ENCODE measurements at places on chromosomes 6 and 20. TPM values are rescaled to one million over a fixed set of nuclear protein-coding genes. Genes with fewer than 3 reads are reported as not detected.

GRCh38 chr6:65259982-65260381, 447.0 kb downstream of the EYS start:
- no peak for DNase-seq

DNA sequence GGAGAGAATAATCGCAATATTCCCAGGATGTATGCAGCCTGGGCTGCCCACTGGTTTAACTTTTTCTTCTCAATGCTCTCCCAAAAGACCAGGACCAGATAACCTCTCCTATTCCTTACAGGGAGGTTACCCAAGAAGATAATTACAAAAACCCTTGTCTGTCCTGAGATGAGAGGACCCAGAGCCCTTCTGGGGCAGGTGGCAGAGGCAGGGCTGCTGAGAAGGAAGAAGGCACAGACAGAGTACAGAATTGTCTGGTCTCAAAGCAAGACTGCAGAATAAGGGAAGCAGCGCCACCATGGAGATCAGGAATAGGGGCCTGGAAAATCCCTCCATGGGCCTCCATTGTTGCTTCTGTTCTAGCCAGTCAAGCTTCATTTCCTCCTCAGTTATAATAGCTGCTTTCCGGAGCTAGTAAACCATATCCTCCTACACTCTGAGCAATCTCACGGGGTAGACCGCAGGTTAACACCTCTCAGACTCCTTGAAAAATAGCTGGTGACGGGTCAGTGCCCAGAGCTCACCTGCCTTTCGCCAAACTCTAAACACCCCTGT, 463 bp upstream of the HLA-DMB start:
- no peak for DNase-seq

- DNase-seq = no peak
Measured at GRCh38 chr6:131383421-131384411, 189.3 kb upstream of the ARG1 start.

DNA sequence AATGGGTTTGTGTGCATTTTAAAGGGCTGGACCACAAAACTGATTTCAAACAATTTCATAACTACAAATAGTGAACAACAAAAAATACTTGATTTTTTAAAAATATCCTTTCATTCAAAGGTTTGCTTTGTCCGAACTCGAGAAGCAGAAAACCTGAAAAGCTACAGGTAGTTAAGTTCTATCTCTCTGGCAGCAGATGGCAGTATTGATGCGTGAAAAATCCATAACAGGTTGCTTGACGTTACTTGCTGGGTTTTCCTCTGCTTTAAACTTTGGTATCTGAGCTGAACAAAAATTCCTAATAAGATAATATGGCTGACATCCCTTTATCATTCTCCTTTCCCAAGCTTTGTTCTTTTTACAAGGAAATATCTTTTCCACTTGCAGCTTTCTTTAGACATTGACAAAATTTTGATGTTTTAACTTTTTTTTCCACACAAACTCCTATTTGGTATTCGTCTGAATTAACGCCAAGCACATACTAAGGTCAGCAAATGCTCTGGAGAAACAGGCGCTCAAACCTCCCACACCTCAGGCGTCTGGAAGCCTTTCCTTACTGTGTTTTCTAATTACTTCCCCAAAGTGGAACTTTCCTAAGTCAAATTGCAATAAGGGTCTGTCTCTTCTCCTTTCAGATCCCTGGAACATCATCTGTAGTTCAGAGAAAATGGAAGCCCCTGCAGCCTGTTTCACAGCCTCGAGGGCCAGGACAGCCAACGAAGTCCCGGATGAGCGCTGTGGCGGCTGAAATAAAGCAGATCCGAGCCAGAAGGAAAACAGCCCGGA, 50.3 kb upstream of the GFRAL start:
- DNase-seq = no peak

GRCh38 chr6:127907960-127908640, 7.2 kb upstream of the THEMIS start:
- DNase-seq = no peak

DNA sequence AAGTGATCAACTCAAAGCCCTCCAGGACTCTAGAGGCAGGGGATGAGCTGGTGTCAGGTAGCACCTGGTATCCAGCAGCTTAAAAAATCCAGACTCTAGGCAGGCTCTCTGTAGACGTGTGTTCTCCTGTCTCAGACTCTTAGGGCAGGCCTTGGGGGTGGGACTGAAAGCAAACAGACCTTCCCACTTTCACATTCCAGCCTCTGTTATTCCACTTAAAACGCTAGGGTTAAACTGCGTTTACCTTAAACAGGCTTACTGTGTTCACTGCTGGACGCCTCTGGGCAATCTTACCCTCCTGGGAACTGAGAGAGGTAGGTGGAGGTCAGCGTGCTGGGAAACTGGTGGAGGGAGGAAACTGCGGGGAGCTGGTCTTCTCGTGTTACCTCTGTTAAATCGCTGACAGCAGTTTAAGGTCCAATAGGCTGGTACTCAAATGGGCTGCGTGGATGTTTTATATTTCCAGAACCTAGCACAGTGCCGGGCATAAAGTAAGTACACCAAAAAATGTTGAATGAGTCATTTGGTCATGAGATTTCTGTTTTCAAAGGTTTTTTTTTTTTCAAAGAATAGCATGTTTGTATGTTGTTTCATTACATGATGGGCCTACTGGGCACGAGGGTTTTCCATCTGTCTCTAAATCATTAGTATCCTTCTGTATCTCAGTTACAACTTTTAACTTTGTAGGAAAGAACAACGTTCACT, at the start of gene GCNT2:
GCNT2 (plus strand) TSS at position 248 of the 705 bp plus-strand sequence. CDS start 7,561 bp downstream, outside the sequence.
- no peak for DNase-seq

GRCh38 chr20:2178318-2179232, 76.9 kb downstream of the STK35 start:
- no peak for DNase-seq

The SUMO4 gene
- total RNA-seq = 5.3 TPM

GRCh38 chr6:167137081-167137480, 14.2 kb downstream of the CCR6 start:
- no peak for DNase-seq

The ATAT1 gene
- total RNA-seq = 7.1 TPM

DNA sequence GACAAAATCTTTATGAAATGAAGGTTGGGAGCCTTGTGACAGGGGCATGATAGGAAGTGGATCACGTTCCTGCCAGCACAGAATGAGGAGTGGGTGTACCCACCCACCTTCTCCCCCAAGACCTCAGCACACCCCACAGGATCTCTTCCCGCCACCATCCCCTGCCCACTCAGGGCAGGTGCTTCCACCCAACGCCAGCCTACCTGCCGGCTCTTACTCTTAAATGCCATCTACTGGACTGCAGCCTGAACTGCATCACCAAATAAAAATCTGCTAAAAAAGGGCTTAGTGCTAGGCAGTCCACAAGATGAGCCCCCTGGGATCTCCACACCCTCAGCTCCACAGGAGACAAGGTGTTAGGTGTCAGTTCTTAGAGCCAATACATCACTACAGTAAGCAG, 20.6 kb downstream of the DTNBP1 start:
- no peak for DNase-seq

- no peak for DNase-seq
Measured at GRCh38 chr6:145086197-145086596, 649.1 kb downstream of the EPM2A start.

DNA sequence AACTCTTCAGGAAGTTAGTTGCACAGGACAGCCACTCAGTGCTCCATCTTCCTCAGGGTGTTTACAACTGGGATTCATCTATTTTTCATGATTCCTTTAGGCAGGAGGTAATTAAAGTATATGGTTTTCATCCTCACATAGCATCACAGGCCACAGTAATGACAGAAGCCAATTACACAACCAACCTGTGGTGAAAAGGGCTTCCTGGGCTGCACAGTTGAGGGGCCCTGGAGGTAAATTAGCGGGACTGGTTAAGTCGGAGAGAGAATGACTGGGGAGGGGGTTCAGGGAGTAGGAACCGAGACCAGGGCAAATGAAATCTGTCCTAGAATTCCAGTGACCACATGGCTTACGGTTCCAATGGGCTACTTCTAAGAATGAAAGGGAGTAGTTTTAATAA, 37.0 kb downstream of the BAK1 start:
- DNase-seq = no peak

DNA sequence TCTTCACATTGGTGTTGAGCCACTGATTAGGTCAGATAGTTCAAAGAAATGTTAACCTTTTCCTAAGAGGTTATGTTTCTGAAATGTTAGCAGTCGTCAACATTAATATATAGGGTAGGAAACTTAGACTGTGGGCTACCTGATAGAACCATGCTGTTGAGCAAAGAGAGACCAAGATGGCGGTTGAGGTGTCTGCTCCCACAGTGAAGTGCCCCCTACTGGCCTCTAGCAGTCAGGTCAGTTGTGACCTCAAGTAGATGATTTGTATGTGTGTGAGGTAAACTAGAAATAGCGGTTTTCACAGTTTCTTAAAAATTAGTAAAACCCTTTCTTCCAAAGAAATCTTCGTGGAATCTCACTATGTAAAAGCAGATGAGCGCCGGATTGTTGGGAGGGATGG, 40.3 kb downstream of the MTHFD1L start:
- no peak for DNase-seq

- no peak for DNase-seq
Measured at GRCh38 chr6:139483079-139483478, 108.6 kb upstream of the CITED2 start.

The TCFL5 gene
- total RNA-seq = 6.3 TPM

Measured in omental fat pad (tissue), 4 donors.